ENCODE measurements at places on chromosomes 7 and 10. TPM values are rescaled to one million over a fixed set of nuclear protein-coding genes. Genes with fewer than 3 reads are reported as not detected.

PRKCQ gene
- 0.74 TPM for total RNA-seq

GNGT1 gene
- total RNA-seq: not detected

C10orf95 gene
- not detected for total RNA-seq

C10orf62 gene
- total RNA-seq: 0.19 TPM

RPEL1 gene
- not detected for total RNA-seq

CYP3A7 gene
- total RNA-seq: not detected

TFPI2 gene
- total RNA-seq: 4.9 TPM

GPR26 gene
- not detected for total RNA-seq

FLNC gene
- 856 TPM for total RNA-seq

DNA sequence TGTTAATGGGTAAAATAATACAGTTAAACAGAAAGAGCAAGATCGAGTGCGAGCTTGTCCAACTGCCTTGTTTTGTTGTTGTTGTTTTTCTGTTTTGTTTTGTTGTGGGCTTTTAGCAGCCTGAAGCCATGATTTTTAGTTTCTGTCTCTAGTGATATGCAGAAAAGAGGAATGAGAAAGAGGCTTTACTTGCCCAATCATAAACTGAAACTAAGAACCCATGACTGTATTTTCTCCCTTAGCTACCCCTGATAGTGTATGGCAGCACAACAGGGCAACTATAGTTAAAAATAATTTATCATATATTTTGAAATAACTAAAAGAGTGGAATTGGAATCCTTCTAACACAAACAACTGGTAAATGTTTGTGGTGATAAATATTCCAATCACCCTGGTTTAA is 493.9 kb downstream of the GLRX3 start:
- DNase-seq: no peak

DNA sequence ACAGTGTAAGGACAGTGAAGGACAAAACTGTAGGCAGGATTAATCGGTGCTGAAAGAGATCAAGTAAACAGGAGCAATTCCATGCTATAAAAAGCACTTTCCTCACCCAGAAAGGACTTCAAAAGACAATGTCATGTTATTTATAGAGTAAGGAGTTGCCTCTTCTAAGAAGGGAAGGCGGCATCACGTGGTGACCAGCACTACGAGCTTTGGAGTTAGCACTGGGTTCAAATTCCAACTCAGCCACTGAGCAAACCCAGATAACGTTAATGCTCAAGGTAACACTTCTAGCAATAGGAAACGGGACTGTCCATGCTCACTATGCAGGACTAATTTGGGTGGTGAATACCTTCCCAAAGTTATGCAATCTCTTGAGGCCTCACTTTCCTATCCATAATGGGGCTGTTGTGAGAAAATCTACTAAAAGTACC is 715 bp upstream of the PANK1 start:
- DNase-seq: no peak

DNA sequence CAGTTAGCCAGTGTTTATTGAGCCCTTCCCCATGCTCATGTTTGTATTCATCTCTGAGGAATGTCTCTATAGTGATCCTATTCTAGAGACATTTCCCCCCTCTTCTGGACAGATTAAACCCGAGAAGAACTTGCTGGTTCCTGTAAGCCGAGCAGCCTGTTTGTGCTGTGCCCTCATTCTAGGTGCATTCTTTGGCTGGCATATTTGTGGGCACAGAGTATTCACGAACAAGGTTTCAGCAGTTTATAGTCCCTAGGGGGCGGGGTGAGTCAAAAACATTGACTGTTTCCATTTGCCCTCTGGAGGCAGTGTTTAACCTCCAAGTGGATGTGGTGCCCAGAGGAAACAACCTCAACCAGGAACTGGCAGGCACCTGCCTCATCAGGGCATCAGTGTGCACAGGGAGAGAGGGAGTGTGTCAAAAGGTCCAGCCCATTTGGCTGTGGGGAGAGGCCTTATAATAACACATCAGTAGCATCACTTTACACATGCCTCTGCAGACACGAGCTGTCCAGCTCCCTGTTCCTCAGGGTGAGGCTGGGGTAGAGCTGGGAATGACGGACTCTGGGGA is 273.3 kb upstream of the LRGUK start:
- no peak for DNase-seq

GRCh38 chr10:87593702-87594101 is 66.0 kb upstream of the PAPSS2 start:
- no peak for DNase-seq

DNA sequence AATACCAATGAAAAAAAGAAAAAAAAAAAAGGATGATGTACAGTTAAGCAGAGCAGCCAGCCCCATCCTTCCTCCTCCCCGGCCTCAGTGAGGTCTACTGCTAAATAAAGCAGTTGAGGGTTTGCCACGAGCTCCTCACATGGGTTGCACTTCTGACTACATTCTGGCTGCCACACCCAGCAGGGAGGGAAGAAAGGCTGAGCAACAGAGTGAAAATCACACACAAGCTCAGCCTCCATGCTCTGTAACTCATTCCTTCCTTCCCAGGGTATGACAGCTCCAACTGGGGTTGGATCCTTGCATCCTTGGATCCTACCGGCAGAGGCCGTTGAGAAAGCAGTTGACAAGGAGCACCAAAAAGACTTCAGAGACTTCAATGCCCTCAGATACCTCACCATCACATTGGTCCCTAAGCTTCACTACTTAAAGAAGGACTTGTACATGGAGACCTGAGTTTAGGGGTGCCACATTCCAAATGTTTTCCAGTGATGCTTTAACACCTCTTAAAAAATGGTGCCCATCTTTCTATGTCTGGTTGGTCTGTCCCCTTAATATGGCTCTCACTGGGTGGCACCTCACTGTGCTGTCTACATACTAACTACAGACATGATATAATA is 52.9 kb upstream of the PIK3CG start:
- no peak for DNase-seq

DNA sequence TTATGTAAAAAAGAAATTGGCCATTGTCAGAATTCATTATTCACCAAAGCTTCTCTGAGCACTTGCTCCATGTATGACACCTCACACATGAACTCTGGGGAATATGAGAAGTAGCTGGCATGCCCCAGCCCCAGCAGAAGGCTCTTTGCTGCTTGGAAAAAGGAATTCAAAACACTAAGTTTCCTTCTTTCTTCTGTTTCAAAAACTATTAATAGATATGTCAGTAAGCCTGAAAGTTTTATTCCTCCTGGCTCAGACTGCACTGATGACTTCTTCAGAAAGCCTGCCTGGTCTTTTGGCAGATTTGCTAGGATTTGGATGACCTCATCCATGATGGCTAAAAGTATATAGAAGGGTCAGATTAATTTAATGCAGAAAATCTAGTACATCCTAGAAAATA is 511.0 kb downstream of the GFRA1 start:
- DNase-seq: no peak

- DNase-seq: no peak
Observed at GRCh38 chr7:98930921-98931320, 52.6 kb downstream of the TRRAP start.

DNA sequence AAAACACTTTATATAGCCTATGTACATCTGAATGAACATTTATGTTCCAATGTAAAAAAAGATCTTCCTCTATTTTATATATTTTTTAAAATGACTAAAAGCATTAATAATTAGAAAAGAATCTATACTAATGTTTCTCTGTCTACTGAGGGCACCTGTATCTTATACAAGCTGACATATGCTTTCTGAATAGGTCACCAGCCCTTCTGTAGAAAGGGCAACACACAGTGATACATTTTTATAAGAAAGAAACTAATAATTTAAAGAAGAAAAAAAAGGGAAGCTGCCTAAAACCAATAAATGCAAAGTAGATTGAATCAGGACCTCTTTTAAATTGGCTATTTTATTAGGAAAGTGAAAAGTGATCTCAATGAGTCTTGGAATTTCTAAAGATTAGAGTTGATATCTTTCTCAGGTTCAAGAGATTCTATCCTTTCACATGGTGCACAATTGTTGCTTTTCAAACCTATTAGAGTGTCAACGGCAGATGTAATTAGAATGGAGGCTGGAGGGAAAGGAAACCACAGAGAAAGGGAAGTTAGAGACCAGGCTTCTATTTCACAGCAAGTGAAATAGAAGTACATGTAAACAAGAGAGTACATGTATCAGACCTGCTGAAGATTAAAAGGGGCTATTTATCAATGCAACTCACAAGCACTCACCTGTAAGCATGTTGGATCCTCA is 6.3 kb downstream of the MTPN start:
- no peak for DNase-seq

GRCh38 chr7:40220421-40220911 is 85.7 kb downstream of the SUGCT start:
- DNase-seq: no peak

DNA sequence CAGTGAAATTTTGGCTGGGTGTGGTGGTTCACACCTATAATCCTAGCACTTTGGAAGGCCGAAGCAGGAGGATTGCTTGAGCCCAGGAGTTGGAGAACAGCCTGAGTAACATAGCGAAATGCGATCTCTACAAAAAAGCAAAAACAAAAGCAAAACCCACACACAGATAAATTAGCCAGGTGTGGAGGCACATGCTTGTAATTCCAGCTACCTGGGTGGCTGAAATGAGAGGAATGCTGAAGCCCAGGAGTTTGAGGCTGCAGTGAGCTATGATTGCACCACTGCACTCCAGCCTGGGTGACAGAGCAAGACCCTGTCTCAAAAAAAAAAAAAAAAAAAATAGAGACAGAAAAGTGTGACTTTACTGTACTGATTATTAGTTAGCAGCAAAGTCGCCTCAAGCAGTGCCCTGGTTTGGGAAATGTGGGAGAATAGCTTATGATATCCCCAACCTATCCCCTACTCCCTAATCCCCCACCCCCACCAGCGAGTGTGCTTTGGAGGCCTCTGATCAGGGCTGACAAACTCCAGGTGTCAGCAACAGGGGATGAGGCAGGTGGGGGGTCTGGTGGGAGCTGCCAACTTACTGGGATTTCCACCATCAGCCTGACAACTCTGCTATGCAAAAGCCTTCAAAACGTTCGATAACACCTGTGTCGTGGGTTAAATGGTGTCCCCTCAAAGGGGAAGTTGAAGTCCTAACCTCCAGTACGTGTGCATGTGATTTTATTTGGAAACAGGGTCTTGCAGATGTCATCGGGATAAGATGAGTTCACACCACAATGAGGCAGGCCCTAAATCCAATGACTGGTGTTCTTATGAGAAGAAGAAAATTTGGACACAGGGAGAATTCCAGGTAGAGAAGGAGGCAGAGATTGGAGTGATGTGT is 124.7 kb upstream of the SDK1 start:
- peak; percentile 22 for DNase-seq

All from posterior vena cava (tissue), 2 donors.